HL-60 (cell line): ENCODE measurements at places on chromosomes 1 and 21.

GRCh38 chr21:45655124-45655523 lies 11.6 kb downstream of the PCBP3 start:
- no peak for DNase-seq

DNA sequence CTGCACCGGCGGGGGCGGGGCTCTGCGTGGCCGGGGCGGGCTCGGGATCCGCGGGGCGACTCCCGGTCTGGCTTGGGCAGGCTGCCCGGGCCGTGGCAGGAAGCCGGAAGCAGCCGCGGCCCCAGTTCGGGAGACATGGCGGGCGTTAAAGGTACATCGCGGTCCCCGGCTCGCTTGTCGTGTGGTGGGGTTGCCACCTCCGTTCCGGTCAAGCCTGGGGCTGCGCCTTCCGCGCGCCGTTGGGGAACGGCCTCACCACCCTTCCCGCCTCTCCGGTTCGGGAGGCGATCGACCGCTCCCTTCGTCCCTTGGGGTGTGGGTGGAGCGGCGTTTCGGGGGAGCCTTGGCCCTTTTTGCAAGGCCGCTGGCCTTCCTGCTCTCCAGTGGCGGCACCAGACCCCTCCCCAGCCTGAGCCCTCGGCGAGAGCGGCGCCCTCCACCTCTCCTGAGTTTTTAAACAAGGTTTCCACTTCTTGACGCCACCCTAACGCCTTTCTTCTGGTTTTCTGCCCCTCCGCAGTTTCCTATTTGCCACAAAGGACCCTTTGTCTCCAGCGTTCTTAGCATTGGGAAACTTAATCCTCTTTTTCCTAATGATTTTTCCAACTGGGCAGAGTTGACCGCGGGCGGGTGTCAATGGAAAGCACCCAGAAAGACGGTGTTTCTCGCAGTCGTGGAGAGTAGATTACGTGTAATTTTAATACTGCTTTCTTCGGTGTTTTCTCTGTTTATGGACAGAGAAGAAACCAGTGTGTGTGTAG lies at the start of the genes LEPR and LEPROT:
Gene LEPR, plus strand, starts transcription at position 79 of the 761 bp plus-strand sequence. CDS start 144,898 bp downstream, outside the sequence.
Gene LEPROT, plus strand, starts transcription at position 79 of the 761 bp plus-strand sequence. Its CDS starts 57 bp downstream, at position 136.
- no peak for DNase-seq

DNA sequence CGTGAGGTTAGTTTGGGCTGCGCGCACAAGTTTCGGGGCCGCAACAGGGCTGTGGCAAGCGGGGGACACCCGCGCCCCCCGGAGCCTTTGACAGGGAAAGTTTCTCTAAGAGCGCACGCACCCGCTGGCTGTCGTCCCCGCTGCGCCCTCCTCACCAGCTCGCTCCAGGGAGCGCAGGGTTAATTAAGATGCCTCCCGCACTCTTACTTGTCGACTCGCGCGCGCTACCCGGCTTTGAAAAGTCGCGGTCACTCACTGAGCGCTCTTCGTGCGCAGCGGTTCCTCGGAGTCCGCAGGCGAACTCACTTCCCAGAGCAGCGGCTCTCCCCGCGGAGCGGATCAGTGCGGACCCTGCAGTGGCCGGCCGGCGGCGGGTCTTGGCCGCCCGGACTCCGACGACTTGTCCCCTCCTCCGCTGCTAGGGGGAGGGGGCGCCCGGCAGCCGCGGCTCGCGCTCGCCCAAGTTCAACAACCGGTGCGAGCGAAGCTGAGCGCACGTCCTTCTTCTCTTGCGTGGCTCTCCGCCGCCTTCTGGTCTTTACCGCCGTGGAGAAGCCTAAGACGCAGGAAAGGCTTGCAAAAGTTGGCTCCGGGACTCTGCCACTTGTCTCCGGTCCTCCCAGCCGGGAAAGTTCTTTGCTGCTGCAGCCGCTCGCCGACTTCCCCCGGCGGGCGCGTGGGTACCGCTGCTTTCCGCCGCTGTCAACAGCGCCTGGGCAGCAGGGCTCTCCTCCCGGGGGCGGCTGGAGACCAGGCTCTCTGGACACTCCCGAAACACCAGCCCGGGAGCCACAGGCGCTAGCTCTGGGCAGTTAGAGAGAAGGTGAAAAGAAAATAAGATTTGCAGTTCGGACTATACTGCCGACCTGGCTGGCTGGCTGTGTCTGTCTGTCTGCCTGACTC lies 506 bp downstream of the JUN start:
- peak; percentile 50 for DNase-seq

GRCh38 chr21:42461881-42462877 lies 33.8 kb downstream of the RSPH1 start:
- peak; percentile 39 for DNase-seq

DNA sequence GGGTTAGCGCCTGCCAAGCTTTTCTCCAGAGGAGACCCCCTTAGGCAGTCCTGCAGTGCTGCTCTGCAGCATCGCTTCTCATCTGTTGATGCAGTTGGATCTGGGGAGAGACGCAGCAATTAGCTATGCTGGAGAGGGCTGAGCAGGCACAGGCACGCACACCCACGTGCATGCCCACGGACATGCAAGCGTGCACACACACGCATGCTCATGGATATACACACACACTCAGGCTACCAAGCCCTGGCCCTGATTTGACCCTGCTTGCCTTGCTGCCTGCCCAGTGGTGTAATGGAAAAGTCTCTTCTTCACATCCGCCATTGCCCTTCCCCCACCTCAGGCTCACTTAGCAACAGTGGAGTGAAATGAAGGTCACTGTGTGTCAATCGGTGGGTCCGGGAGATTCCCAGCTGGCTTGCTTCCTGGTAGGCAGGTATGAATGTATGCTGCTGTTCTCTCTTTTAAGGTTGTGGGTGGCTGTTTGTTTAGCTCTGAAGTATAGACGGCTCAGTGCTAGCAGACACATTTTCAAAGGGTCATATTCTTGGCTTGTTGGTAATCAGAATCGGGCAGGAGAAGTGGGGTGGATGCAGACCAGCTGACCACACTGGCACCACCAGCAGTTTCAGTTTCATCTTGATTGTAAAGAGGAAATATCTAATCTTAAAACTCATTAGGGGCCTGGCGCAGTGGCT lies 9.5 kb downstream of the ATP1B1 start:
- no peak for DNase-seq

GRCh38 chr1:199041173-199041914 lies 402.5 kb downstream of the PTPRC start:
- DNase-seq, result peak; percentile 89

- peak; percentile 80 for DNase-seq
Observed at GRCh38 chr1:46401964-46402626, 8.0 kb downstream of the FAAH start.

GRCh38 chr21:42653231-42654061 lies at the start of gene PDE9A:
PDE9A (plus strand) TSS chr21:42653621; CDS start chr21:42653815, 194 bp downstream.
- no peak for DNase-seq

- DNase-seq, result peak; percentile 13
Observed at GRCh38 chr1:163071405-163072255, 2.5 kb downstream of the RGS4 start.

DNA sequence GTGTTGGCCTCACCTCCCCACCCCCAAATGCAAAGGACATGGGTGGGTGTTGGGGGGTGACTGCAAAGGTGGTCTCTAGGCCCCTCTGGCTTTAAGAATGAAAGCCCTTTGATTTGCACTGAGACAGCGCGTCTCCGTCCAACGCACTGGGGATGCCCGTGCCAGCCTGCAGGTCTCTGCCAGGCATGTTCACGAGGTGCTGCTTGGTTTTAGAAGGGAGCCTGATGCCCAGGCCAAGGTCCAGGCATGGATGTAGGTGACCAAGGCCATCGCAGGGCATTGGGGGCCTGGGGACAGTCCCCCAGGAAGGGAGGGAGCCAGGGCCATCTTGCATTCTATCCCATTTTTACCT lies 363.6 kb upstream of the VAMP3 start:
- no peak for DNase-seq

- DNase-seq, result no peak
Observed at GRCh38 chr1:15559189-15559810, 25.6 kb downstream of the AGMAT start.

GRCh38 chr1:61012341-61012761 lies 70.0 kb upstream of the NFIA start:
- DNase-seq, result no peak

DNA sequence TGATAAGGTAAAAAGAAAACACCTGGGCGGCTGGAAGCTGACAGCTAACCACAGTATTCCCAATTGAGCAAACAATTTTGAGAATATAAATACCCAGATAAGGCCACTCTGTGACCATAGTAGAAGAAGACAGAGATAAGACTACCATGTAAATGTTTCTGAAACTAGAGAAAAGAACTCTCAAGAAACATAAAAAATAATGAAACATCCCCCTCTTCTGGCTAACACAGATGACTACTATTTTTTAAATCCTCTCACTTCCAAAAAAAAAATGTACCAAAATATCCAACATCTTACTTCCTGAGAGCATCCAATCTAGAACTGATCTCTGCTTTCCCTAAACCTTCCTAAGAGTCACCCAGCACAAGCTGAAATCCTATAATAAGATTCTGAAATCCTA lies 125.9 kb downstream of the HFM1 start:
- DNase-seq, result no peak
